NCI-H460 (cell line): ENCODE measurements at places on chromosomes 16 and 17. TPM values are rescaled to one million over a fixed set of nuclear protein-coding genes. Genes with fewer than 3 reads are reported as not detected.

GRCh38 chr16:15592324-15592723, 50.6 kb downstream of the MARF1 start:
- no peak for DNase-seq

DNA sequence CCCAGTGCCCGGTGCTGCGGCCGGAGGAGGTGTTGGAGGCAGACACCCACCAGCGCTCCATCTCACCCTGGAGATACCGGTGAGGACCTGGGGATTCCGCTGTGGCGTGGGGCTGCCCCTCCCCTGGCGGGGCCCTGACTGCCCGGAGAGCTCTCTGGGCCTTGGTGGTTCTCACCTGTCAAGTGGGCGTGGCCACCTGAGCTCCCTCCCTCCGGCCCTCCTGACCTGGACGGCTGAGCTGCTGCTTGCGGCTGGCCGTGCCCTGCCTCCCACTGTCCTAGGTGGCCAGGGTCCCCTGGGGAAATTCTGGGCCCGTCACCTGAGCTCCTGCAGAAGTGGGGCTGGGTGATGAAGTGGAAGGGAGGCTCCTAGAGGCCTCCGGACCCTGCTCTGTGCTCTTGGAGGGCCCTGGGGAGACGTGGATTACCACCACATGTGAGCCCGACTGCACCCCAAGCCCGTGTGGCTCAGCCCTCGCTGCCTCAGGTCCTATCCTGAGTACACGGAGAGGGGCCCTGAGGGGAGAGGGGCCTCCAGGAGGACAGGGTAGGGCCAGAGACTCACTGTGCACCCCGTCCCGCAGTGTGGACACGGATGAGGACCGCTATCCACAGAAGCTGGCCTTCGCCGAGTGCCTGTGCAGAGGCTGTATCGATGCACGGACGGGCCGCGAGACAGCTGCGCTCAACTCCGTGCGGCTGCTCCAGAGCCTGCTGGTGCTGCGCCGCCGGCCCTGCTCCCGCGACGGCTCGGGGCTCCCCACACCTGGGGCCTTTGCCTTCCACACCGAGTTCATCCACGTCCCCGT, 1.1 kb downstream of the IL17C start:
- DNase-seq, result no peak

DNA sequence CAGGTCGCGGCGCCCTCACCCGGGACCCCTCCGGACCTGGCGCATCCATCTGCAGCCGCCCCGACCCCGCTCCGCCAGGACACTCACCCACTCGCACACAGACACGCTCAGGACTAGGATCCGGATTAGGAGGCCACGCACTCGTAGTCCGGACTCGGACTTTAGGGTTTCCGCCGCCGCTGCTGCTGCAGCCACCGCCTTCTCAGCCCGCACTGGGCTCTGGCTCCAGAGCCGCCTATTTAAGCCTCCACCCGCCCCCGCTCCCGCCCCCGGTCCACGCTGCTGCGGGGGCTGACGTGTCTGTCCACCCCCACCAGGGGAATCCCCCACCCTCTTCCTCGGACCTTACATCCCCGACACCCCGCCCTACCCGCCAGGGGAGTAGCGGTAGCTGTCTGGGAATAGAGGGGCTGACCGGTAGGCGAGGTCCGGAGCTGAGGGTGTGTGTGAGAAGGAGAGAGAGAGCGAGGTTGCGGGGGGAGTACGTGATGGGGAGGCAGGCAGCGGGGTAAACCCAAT, at the start of gene RRAD:
Gene RRAD (minus strand): TSS at position 214 of the 519 bp plus-strand sequence. CDS start 356 bp downstream, outside the sequence.
- no peak for DNase-seq

DNA sequence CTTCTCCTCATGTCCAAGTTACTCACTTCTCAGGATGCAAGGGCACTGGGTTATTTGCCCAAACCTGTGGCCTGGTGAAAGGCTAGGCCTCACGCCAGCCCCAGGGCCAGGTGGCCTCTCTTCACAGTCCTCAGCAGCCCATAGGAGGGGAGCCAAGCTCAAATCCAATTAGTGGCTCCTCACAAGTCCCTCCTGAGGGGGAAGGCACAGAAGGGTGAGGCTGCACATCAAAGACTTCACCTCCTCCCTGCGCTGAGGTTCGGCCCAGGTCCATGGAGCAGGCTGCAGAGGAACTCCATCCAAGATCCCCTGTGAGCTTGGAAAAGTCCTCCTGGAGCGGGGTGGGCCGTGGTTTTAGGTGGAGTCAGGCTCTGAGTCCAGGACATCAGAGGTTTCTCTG, 320.0 kb downstream of the FOXL1 start:
- DNase-seq, result no peak

CACNG4 gene
- total RNA-seq, result 0.32 and 0.49 TPM in 2 replicates

KRT9 gene
- total RNA-seq, result not detected in 2 replicates

MT1E gene
- 2.3 TPM in 1 of 2 replicates, not detected in the other for total RNA-seq
